CD8-positive, alpha-beta memory T cell (primary cell): ENCODE measurements at places on chromosomes 16 and 17. TPM values are rescaled to one million over a fixed set of nuclear protein-coding genes. Genes with fewer than 3 reads are reported as not detected.

DNA sequence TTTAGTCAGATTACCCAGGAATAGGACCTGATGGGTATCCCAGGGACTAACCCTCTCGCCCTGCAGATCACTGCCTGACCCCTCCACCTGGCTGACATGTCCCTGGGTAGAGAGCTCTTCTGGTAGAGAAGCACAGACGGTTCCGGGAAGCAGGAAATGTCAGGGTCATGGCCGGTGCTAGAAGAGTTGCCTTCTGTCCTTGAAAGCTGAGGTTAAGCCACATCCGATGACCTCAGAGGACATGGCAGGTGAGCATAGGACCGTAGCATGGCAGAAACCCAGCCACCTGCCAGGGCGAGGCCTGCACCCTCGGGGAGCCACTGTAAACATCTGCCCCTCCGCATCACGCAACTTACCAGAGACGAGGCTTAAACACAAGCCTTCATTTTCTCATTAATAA is 483.7 kb downstream of the SOX9 start:
- DNase-seq = no peak
- no peaks in the 10 kb centered on the region for H3K36me3 ChIP-seq
- no peak overlapping the region for H3K27ac ChIP-seq
- no peaks in the 10 kb centered on the region for H3K27me3 ChIP-seq
- H3K4me3 ChIP-seq = no peak overlapping the region

DNA sequence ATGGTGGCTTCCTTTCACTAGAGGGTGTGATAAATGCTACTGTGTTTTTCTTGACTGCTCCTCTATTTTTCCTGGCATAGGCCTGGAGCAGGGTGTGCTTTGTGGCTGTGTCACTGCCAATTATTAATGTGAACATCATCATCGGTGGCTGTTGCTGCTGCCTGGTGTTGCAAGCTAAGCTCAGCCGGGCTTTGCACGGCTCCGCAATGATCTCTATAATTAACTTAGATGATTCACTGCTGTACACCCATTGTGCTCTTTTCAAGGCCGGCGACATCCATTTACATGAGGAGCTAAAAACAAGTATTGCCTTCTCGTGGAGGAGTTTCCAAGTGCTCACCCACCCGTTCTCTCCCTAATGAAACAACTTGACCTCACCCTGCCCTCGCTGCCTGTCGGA is 160.1 kb upstream of the IRX3 start:
- H3K36me3 ChIP-seq = no peaks in the 10 kb centered on the region
- H3K4me1 ChIP-seq = no peaks in the 10 kb centered on the region
- no peaks in the 10 kb centered on the region for H3K27me3 ChIP-seq
- no peak for DNase-seq
- no peak overlapping the region for H3K27ac ChIP-seq

DNA sequence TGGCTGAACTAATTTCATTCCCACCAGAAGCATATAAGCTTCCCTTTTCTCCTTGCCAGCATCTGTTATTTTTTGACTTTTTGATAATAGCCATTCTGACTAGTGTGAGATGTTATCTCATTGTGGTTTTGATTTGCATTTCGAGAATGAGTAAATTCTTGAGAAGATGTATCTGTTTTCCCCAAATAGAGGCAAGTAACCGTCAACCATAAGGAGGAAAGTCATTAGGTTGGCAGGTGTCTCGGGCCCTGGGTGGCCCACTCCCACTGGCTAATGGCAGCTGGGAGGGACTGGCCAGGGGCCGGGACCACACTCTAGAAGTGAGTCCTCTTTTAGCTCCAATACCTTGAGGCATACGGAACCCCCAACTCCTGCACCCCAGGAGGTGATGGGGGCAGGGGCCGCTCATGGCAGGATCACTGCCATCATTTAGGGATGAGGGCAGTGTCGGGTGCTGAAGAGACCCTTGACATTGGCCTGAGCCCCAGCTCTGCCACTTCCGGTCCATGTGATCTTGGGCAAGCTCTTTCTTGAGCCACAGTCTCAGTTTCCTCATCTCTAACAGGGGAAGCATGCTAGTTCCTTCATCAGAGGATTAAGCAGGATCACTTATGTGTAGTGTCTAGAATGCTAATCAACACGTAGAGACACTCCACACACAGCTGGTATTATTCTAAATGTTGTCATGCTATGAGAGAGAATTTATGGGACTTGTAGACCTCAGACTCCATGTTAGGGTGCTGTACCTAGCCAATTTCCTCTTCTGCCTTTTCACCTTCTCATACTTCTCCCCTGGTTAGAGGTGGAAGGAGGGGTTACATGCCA is 44.3 kb downstream of the RGS9 start:
- H3K27me3 ChIP-seq = no peaks in the 10 kb centered on the region
- no peak for DNase-seq
- peaks cover 46% of the 10 kb centered on the region for H3K4me1 ChIP-seq

DNA sequence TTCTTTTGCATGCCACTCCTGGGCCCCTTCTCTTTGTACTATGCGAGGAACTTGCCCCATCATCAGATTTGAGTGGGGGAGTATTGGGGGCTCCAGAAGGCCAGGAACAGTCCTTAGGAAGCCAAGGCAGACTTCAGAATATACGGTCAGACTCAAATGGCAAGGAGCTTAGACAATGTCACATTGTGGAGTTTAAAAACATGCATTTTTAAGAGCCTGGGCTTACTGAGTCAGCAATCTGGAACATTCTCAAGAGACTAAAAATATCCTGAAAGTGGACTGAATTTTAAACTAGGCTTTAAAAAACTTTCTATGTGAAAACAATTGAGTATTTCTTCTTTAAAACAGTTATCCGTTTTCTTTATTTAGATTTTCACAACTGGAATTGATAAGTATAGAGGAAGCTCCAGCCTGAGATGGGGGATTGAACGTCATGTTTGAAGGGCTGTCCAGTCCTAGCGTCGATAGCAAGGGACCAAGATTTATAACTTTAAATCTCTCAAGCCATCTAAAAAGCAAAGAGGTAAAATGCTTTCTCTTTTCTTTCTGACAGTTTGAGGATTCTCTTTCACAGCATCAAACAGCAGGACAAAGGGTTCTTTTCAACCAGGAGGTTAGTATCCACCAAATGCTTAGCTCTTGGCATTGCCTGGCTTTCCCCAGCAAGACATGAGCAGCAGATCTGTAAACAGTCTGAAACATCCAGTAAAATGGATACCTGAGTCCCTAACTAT is 45.8 kb upstream of the CDRT4 start:
- H3K36me3 ChIP-seq = peaks cover 8% of the 10 kb centered on the region
- H3K27ac ChIP-seq = no peak overlapping the region
- DNase-seq = no peak
- no peaks in the 10 kb centered on the region for H3K27me3 ChIP-seq

DNA sequence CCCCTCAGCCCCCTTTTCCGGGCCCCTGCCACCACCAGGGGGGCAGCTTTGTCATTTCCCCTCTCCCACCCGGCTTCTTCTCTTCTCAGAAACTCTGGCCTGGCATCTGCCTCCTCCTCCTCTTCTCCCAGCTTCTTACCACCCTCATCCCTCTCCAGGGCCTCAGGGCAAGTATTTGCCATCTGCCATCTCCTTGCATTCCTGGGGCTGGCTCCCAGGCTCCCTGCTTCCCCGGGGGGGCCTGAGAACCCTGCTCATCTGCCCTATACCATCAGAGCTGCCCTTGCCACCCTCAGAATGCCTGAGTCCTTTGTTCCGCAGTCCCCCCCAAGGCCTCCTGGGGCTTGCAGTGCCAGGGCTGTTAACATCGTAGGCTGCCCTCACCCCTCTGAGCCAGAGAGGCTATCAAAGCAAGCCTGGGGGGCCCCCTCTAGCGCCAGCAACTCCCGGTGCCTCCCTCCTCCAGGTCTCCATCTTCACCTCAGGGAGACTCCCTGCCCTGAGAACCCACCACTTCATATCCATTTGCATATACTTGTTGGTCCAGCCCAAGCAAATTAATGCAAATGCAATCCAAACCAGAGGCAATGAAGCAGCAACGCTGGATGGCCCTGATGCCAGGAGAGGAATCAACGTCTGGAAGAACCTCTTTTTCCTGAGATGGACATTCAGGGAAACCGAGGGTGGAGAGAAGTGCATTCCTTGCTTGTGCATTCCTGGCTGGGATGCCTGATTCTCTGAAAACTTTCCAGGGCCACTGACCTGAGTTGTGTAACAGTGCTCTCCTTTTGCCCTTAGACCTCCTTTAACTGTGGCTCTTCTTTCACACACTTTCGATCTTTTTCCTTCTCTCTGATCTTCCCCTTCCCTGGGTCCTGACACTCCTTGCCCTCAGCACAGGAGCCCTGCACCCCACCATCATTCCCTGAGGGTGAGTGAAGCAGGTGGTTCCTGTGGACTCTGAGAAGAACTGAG is 20.7 kb upstream of the SP2 start:
- H3K36me3 ChIP-seq = no peaks in the 10 kb centered on the region
- no peak overlapping the region for H3K27ac ChIP-seq
- no peak overlapping the region for H3K4me3 ChIP-seq
- DNase-seq = no peak

DNA sequence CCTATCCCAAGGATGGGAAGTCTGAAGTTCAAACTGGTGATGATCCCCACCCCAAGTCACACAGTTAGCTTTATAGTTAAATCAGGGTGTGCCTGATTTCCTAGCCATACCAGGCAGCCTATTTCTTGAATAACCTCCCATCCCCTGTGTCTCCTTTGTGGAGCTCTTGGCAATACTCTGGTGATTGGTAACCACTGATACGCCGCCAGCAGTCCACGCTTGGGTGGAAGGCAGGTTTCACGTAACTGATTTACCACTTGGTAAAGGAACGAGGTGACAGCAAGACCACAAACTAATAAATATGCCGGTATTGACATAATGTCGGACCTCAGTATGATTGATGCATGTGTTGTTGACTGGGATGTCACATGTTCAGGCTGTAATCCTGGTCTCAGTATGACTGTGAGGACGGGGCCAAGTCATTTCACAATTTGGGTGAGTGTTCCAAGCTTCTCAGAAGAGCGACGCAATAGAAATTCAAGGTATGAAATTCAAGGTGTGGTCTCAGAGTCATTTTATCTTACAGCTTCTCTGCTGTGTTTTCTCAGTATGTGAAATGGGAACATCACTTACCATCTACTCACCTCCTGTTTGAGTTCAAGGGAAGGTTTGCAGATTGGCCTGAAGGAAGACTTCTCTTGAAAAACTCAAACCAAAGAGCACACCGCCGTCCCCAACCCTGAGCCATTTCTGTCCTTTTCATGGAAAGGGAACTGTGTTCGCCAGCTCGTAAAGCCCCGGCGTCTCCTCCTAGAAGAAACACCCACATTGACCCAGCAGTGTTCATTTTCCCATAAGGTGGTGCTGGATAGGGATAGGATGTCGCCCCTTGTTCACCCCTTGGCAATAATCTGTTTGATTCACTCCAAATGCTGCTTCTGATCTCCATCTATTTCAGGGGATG is 678.9 kb downstream of the WWOX start:
- no peaks in the 10 kb centered on the region for H3K4me1 ChIP-seq
- no peaks in the 10 kb centered on the region for H3K27me3 ChIP-seq
- DNase-seq = no peak
- H3K27ac ChIP-seq = no peak overlapping the region
- H3K4me3 ChIP-seq = no peak overlapping the region
- H3K36me3 ChIP-seq = no peaks in the 10 kb centered on the region

DNA sequence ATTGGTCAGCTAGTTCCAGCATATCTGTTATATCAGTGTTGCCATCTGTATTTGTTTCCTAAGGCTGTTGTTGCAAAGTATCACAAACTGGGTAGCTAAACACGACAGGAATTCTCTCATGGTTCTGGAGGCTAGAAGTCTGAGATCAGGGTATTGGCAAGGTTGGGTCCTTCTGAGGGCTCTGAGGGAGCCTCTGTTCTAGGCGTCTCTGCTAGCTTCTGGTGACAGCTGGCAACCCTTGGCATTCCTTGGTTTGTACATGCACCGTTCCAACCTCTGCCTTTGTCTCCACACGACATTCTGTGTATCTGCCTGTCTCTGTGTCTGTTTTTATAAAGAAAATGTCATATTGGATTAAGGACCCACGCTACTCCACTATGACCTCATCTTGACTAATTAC is 219.9 kb upstream of the NLRP1 start:
- no peaks in the 10 kb centered on the region for H3K4me1 ChIP-seq
- no peaks in the 10 kb centered on the region for H3K27me3 ChIP-seq

DNA sequence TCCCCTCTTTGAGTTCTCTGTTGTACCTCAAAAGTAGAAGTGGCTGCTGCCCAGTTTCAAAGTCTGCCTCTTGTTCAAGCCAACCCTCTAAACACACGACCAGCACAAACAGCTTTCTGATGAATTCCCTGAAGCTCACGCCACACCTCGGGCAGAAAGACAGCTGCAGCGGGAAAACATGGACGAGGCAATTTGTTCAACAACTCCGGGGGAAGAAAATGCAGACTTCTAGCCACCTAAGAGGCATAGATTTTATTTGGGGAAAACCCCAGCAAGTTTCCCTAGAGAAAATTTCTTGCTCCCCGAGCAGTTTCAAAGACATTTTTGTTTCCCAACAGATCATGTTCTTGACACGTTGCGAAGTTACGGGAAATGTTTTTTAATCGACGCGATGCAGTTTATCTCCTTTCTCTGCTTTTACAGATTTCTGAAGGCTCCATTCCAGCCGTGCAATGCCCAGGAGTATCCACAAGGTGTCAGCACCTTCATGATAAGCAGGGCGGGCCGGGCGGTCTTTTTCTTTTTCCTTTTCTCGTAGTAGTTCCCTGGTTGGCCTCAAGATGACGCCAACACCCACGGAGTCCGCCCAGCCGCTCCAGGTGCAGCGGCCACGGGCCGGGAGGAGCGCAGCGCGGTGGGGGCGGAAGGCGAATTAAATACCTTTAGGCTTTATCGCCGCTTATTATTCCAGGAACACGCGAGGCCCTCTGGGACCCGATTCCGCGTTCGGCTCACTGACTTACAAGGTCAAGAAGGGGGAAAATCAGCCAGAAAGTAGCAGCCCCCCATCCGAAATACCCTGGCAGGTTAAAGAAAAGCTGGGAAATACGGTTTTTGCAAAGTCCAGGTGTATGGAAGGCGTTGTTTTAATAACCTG is 2.9 kb upstream of the FOXC2 start:
- no peak overlapping the region for H3K27ac ChIP-seq
- peak overlapping the region; percentile 24 for H3K4me3 ChIP-seq
- peaks cover 32% of the 10 kb centered on the region for H3K27me3 ChIP-seq
- H3K4me1 ChIP-seq = peaks cover 11% of the 10 kb centered on the region
- DNase-seq = peak; percentile 77
- H3K36me3 ChIP-seq = no peaks in the 10 kb centered on the region

GRCh38 chr17:31690151-31690551 is 168.9 kb downstream of the COPRS start:
- no peaks in the 10 kb centered on the region for H3K4me1 ChIP-seq
- no peak for DNase-seq
- H3K27ac ChIP-seq = no peak overlapping the region
- H3K27me3 ChIP-seq = no peaks in the 10 kb centered on the region
- H3K36me3 ChIP-seq = no peaks in the 10 kb centered on the region

GRCh38 chr17:42421507-42422338 is 1.3 kb downstream of the CAVIN1 start:
- DNase-seq = no peak
- no peak overlapping the region for H3K4me3 ChIP-seq
- H3K27me3 ChIP-seq = peaks cover 13% of the 10 kb centered on the region
- no peaks in the 10 kb centered on the region for H3K36me3 ChIP-seq
- H3K4me1 ChIP-seq = peaks cover 8% of the 10 kb centered on the region

GRCh38 chr17:228951-229708 is 47.7 kb upstream of the DOC2B start:
- no peaks in the 10 kb centered on the region for H3K4me1 ChIP-seq
- DNase-seq = no peak
- no peaks in the 10 kb centered on the region for H3K27me3 ChIP-seq
- no peaks in the 10 kb centered on the region for H3K36me3 ChIP-seq
- H3K4me3 ChIP-seq = no peak overlapping the region

- no peak overlapping the region for H3K27ac ChIP-seq
- H3K4me1 ChIP-seq = no peaks in the 10 kb centered on the region
- peaks cover 3% of the 10 kb centered on the region for H3K27me3 ChIP-seq
- DNase-seq = no peak
Measured at GRCh38 chr16:83998091-83998490, 30.0 kb downstream of the NECAB2 start.

Gene CRHR1
- not detected for total RNA-seq

Gene CDH15
- total RNA-seq = not detected

Gene CTF1
- not detected for total RNA-seq

Gene SLC5A10
- total RNA-seq = not detected

Gene C17orf78
- total RNA-seq = not detected
